ENCODE measurements at places on chromosomes 6 and 20. TPM values are rescaled to one million over a fixed set of nuclear protein-coding genes. Genes with fewer than 3 reads are reported as not detected.

GRCh38 chr20:39289316-39289715 is 327.2 kb downstream of the DHX35 start:
- peaks cover 4% of the 10 kb centered on the region for H3K27me3 ChIP-seq
- H3K4me3 ChIP-seq = no peak overlapping the region
- no peaks in the 10 kb centered on the region for H3K36me3 ChIP-seq
- H3K4me1 ChIP-seq = no peaks in the 10 kb centered on the region
- no peak overlapping the region for H3K27ac ChIP-seq

DNA sequence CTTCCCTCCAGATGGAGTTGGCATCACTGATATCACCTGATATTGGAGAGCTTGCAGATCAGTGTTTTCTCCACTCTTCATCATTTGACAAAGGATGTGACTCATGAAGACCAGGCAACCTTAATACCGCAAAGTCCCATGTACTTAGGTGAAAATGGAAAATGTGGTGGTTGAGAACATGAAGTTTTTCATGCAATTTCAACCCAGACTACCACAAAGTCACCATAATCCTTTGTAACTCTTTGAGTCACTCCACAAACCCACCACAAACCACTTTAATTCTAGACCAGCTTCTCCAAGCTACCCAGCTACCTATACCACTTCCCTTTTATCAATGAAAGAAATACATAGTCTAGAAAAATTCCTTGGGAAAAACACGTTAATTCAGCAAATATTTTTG is 7.1 kb downstream of the NHLRC1 start:
- no peak overlapping the region for H3K27ac ChIP-seq
- H3K4me3 ChIP-seq = no peak overlapping the region
- peaks cover 64% of the 10 kb centered on the region for H3K27me3 ChIP-seq
- H3K4me1 ChIP-seq = peaks cover 13% of the 10 kb centered on the region
- H3K36me3 ChIP-seq = no peaks in the 10 kb centered on the region
- peak; percentile 31 for DNase-seq

RHAG gene
- total RNA-seq = not detected

GRCh38 chr20:60090631-60091030 is 132.4 kb downstream of the CDH26 start:
- no peak for DNase-seq
- H3K27me3 ChIP-seq = peaks cover 26% of the 10 kb centered on the region
- no peak overlapping the region for H3K4me3 ChIP-seq
- no peak overlapping the region for H3K27ac ChIP-seq
- H3K4me1 ChIP-seq = peaks cover 2% of the 10 kb centered on the region

DNA sequence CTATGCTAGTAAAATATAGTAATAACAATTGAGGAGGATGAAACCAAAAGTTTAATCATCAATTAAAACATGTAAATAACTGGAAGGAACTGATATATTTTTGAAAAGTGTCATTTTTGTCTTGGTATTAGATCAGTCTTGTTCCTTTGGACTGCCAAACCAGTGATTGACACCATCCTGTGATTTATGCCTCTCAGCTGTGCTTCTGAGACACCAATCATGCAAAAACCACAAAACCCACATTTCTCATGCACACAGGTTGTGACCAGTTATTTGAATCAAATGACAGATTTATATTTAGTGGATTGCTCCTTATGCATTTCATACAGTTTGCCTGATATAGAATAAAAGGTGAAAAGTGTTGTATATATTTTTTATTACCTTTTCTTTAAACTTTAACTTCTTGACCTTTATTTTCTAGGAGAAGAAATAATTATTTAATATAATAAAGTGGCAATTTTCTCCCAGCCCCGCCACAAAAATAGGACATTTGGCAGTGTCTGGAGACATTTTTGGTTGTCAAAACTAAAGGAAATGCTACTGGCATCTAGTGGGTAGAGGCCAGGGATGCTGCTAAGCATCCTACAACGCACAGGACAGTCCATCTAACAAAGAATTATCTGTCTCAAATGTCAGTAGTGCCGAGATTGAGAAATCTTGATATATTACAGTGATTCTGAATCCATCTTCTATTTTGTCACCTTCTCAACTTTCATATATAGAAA is 383.6 kb downstream of the BCKDHB start:
- H3K27ac ChIP-seq = no peak overlapping the region
- H3K4me3 ChIP-seq = no peak overlapping the region
- no peaks in the 10 kb centered on the region for H3K27me3 ChIP-seq

SPTLC3 gene
- total RNA-seq = 1.1 TPM

DNA sequence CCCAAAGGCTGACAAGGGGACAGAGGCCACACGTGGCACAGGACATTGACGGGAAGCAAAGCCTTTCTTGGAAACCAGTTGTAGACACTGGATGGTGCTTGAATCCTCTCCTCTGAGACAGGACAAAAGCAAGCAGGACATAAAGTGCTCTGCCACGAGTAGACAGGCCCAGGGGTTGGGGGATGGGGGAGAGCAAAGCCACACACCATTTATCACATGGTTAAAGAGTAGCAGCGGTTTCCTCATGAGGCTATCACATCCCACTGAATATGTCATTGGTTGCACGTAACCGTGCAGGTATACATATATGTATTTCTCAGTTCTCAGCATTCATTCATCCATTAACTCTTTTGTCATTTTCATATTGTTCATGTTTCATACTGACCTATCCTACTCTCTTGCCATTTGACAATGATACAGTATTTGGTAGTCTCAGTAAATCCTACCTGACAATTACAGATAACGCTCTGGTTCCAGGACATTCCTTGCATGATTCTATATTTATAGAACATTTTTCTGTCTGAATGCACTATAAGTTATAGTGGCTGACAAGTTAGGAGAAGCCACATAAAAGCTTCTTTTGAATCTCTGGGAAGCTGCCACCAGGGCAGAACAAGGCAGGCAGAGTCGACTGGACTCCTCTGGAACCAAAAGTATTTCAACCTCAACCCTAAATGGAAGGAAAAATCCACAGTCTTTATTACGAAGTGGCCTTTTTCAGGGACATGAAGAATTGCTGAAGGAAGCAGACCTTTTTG is 23.5 kb downstream of the METTL24 start:
- H3K27me3 ChIP-seq = peaks cover 19% of the 10 kb centered on the region
- no peaks in the 10 kb centered on the region for H3K4me1 ChIP-seq
- H3K27ac ChIP-seq = no peak overlapping the region
- no peaks in the 10 kb centered on the region for H3K36me3 ChIP-seq

SF3B5 gene
- total RNA-seq = 141 TPM

HLA-DRA gene
- total RNA-seq = 73.7 TPM

- DNase-seq = no peak
- no peak overlapping the region for H3K4me3 ChIP-seq
- H3K4me1 ChIP-seq = peaks cover 16% of the 10 kb centered on the region
- H3K36me3 ChIP-seq = peaks cover 16% of the 10 kb centered on the region
- H3K27ac ChIP-seq = no peak overlapping the region
- no peaks in the 10 kb centered on the region for H3K27me3 ChIP-seq
Observed at GRCh38 chr6:158021376-158021775, 39.7 kb downstream of the SYNJ2 start.

PARD6B gene
- 4.2 TPM for total RNA-seq

TRIM40 gene
- not detected for total RNA-seq

DNA sequence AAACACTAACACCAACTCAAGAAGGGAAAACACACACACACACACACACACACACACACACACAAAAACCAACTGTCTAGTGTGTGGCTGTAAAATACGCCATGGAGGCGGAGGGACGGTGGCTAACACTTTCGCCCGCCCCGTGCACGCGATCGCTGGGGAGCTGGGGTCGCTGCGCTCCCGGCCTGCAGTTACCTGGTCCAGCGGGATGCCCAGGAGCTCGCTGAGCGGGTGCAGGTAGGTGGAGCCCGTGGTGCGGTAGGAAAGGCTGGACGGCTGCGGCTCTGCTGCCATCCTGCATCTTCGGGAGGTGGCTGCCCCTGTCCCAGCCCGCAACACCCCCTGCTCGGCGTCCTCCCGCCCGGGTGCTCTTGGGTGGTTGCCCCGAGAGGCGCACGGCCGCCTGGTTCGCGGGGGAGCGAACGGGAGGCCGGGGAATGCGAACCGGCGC is 303 bp downstream of the MBOAT1 start:
- peak overlapping the region; percentile 94 for H3K27ac ChIP-seq
- peak; percentile 34 for DNase-seq
- peaks cover 46% of the 10 kb centered on the region for H3K4me1 ChIP-seq
- H3K4me3 ChIP-seq = peak overlapping the region; percentile 97

SFTA2 gene
- total RNA-seq = not detected

- H3K4me1 ChIP-seq = peaks cover 28% of the 10 kb centered on the region
- no peak overlapping the region for H3K27ac ChIP-seq
- peaks cover 25% of the 10 kb centered on the region for H3K27me3 ChIP-seq
Observed at GRCh38 chr6:157825243-157825904, 2.3 kb downstream of the SNX9 start.

GRCh38 chr20:55964790-55965189 is 40.5 kb downstream of the CBLN4 start:
- no peak overlapping the region for H3K4me3 ChIP-seq
- H3K27me3 ChIP-seq = no peaks in the 10 kb centered on the region
- no peak for DNase-seq
- H3K27ac ChIP-seq = no peak overlapping the region
- H3K4me1 ChIP-seq = no peaks in the 10 kb centered on the region

- no peak overlapping the region for H3K27ac ChIP-seq
- no peak for DNase-seq
- H3K27me3 ChIP-seq = no peaks in the 10 kb centered on the region
- H3K36me3 ChIP-seq = no peaks in the 10 kb centered on the region
- H3K4me3 ChIP-seq = no peak overlapping the region
- H3K4me1 ChIP-seq = peaks cover 35% of the 10 kb centered on the region
Observed at GRCh38 chr20:43835944-43836508, 78.6 kb upstream of the TOX2 start.

GRCh38 chr6:37072526-37072925 is 67.1 kb downstream of the FGD2 start:
- H3K27me3 ChIP-seq = no peaks in the 10 kb centered on the region
- no peak overlapping the region for H3K4me3 ChIP-seq
- DNase-seq = peak; percentile 46

GHRH gene
- not detected for total RNA-seq

RBPJL gene
- total RNA-seq = not detected

DNA sequence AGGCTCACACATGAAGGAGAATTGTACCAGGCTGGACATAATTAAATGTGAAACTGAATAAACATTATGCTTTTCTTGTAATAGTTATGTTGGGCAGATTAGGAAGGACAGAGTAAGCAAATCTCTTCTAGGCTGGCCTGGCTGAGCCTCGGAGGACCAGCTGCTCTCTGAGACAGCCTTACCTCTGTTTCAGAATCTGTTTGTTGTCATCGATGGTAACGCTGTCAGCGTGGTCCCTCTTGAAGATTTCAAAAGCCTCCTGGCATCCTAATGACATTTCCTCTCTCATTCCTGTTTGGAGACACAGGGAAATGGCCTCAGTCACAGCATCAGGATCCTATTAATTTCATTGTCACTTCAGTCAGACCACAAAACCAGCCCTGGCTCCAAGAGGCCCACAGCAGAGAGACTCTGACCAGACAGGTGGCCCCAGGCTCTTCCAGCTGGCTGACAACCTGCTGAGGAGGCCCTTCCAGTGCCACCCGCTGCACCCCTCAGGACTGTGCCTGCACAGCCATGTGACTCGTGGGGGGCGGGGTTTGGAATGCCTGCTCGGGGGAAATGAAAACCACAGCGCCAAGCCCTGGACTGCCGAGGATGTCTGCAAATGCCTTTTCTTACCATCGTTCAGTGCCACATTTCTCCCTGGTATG is 108.5 kb upstream of the KCNK16 start:
- no peaks in the 10 kb centered on the region for H3K36me3 ChIP-seq
- H3K4me3 ChIP-seq = no peak overlapping the region
- peaks cover 8% of the 10 kb centered on the region for H3K27me3 ChIP-seq
- H3K27ac ChIP-seq = no peak overlapping the region

DNA sequence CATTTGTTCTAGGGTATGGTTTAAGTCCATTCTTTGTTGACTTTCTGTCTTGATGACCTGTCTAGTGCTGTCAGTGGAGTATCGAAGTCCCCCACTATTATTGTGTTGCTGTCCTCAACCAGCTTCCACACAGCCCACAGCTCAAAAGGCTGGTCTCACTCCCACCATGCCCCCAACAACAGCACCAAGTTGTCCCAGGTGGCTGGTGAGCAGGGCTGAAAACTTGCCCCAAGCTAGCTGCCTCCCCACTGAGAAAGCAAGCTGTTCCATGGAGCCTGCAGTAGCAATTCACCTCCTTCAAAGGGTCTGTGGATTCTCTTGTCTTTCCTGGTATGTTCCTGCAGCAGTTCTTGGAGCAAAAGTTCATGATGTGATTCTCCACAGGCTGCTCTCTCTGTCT is 221.0 kb downstream of the SYNDIG1 start:
- no peak for DNase-seq
- H3K27ac ChIP-seq = no peak overlapping the region
- H3K4me3 ChIP-seq = no peak overlapping the region
- no peaks in the 10 kb centered on the region for H3K4me1 ChIP-seq
- H3K27me3 ChIP-seq = peaks cover 11% of the 10 kb centered on the region

DNA sequence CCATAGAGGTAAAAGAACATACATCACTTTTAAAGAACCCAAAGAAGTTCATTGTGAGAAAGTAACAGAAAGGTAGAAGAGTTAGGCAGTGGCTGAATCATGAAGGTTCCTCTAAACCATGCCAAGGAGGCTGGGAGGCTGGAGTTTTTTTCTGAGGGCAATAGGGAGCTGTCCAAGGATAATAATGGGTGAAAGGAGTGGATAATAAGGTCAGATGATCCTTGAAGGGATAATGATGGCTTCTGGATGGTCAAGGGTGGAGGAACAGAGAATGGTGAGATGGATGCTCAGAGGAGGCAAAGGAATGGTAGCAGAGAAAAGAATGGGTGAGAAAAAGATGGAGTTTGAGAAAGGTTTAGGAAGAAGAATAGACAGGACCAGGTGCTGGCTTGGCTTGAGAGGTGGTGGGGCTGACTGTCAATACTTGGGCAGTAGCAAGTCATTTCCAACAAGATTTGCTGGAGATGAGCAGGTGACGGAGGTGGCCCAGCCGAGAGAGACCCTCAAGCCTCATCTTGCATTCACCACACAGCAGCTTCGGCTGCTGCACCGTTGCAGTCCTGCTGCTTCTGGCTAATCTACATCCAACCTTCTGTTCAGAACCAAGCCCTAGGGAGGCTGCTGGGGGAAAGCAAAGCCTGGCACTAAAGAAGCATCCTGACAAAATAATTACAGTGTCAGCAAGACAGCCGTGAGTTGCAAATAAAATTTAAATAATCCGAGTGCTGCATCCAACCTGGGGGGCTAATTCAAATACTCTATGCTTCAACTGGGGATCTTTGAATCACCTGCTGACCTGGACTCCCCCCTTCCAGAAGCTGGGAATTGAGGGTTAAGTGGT is 131.2 kb upstream of the KCNG1 start:
- no peaks in the 10 kb centered on the region for H3K4me1 ChIP-seq
- DNase-seq = no peak
- H3K4me3 ChIP-seq = no peak overlapping the region
- no peaks in the 10 kb centered on the region for H3K36me3 ChIP-seq
- H3K27ac ChIP-seq = no peak overlapping the region

- H3K27me3 ChIP-seq = no peaks in the 10 kb centered on the region
- peaks cover 48% of the 10 kb centered on the region for H3K4me1 ChIP-seq
- peaks cover 25% of the 10 kb centered on the region for H3K36me3 ChIP-seq
- no peak overlapping the region for H3K4me3 ChIP-seq
- DNase-seq = no peak
Observed at GRCh38 chr20:56424931-56425330, 12.9 kb downstream of the CASS4 start.

- no peak for DNase-seq
- peaks cover 40% of the 10 kb centered on the region for H3K4me1 ChIP-seq
- peaks cover 32% of the 10 kb centered on the region for H3K36me3 ChIP-seq
- H3K27ac ChIP-seq = no peak overlapping the region
- no peaks in the 10 kb centered on the region for H3K27me3 ChIP-seq
Observed at GRCh38 chr6:551405-551804, 105.5 kb downstream of the HUS1B start.
